ENCODE measurements at places on chromosomes 3 and 15.

DNA sequence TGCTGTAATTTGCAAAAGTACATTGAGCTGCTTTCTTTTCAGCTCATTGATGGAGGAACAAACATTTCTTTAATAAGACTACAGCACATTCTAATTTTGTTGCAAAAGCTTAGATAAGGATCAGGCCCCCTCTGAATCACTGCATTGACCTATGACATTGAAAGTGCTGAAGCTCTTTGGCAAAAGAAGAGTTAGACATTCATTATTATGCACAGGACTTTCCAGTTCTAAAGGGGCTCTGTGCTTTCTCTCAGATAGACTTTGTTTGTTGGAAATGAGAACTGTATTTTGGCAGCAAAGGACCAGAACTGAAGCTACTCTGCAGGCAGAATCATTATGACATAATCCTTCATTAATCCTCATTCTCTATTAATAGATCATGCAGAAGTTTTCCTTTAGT lies 252.9 kb upstream of the SOX2 start:
- no peak for DNase-seq

- no peak for DNase-seq
Observed at GRCh38 chr3:31815631-31816440, 165.2 kb downstream of the OSBPL10 start.

GRCh38 chr3:69309814-69310213 lies 76.1 kb downstream of the FRMD4B start:
- DNase-seq = no peak

DNA sequence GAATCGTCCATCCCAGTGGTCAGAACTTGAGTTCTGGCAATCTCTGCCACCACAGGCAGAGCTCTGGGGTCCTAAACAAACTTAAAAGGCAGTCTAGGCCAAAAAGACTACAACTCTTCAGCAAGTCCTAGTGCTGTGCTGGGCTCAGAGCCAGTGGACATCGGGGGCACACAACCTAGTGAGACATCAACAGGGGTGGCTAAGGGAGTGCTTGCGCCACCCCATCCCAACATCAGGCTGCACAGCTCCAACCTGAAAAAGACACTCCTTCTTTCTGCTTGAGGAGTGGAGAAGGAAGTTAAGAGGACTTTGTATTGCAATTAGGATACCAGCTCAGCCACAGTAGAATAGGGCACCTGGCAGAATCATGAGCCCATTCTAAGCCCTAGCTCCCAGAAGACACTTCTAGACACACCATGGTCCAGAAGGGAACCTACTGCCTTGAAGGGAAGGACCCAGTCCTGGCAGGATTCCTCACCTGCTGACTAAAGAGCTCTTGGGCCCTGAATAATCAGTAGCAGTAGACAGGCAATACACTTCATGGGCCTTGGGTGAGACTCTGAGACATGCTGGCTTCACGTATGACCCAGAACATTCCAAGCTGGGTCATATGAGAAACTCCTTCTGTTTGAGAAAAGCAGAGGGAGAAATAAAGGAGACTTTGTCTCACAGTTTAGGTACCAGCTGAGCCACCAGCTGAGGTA lies 72.0 kb downstream of the TFDP2 start:
- DNase-seq = no peak

DNA sequence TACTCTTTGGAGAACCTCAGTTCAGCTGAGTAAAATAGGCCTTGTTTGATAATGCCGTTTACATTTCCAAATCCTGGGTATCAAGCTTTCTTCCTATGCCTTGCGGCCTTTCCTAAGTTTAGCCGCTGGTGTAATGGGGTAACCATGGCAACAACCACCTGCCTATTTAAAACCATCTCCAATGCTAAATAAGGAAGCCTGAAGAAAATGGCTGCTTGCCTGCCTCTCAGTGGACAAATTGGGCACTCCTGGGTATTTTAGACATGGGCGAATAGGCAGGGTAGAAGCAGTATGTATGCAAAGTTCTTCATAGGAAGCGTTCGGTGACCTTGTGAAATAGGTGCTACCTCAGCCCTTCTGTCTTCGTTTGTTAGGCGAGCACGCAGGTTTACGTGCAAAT lies 122.7 kb downstream of the DGKG start:
- no peak for DNase-seq

DNA sequence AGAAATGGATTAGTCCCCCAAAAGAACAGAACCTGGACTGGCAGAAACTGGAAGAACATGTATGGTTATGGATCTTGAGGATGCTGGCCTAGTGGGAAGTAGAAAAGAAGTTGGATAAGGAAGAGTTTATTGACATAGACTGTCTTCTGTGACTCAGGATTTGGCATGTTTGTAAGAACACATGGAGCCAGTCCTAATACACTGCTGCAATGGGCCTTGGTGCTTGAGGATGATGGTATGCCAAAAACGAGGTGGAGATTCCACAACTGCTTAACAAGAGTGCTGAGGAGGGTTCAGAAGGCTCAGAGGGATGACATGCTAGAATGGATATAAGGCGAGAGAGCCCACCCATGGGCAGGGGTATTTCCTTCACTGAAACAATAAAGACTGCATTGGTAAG lies 22.4 kb downstream of the LZTFL1 start:
- DNase-seq = no peak

DNA sequence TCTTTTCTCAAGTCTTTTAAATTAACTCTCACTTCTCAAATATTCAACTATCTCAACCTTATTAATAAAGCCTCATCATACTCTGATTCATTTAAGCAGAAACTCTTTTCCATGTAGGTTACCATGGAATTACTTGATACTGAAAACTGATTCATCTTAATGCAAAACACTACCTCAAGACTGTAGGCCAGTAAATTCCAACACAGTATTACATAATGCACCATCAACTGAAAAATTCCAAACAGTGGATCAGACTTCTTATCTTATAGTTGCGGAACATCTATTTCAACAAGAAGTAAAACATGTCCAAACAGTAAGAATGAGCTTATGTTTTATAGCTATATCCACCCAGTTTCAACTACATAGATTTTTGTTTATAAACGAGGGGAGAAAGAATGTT lies 124.5 kb downstream of the PEAK1 start:
- DNase-seq = no peak

- DNase-seq = no peak
Observed at GRCh38 chr15:55707518-55707917, 35.4 kb downstream of the PRTG start.

DNA sequence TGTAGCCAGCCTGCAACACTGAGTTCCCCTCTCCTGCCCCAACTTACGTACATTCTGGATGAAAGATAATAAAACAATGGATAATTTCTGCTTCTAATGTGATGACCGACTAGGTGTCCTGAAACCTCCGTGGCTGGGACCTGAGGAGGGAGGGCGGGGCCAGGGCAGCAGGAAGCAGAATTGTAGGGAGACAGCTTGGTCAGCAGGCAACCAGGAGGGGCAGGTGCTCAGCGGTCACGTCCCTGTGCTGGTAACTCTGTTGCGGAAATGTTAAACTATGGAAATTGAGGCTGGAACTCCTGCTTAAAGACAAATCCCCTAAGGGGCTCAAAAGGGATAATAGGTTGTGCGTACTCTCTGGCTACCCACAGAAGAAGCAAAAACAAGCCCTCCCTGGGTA lies 30.4 kb downstream of the SLC6A20 start:
- no peak for DNase-seq

- no peak for DNase-seq
Observed at GRCh38 chr3:57770009-57770827, 14.1 kb downstream of the SLMAP start.

DNA sequence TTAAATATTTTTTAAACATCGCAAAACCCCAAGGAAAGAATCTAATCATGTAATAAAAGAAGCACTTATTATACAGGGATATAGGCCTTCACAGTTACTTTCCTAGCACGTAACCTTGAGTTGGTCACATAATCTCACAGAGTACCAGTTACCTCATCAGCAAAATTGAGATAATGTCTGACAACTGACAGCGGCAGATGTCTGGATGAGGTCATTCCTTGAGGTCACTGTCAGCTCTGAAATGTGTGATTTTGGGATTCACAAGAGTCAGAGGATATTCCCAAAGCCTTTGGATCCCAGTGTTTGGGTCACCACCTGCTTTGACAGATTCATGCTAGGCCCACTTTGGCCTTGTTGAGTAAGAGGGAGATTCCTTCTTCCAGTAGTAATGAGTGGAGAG lies 151.4 kb upstream of the SEMA6D start:
- DNase-seq = no peak

GRCh38 chr3:50194903-50195500 lies 3.6 kb downstream of the GNAT1 start:
- DNase-seq = no peak

GRCh38 chr3:13524979-13525669 lies 23.8 kb upstream of the FBLN2 start:
- no peak for DNase-seq
